Stimulated activated CD4-positive, alpha-beta T cell treated with anti-CD3 and anti-CD28 coated beads, Interleukin-1b, Interleukin-23, amount 100 ng/mL, for 48 hours (primary cell): ENCODE measurements at places on chromosomes 16 and 17.
A peak's percentile ranks its signal among the peaks of the same experiment; 100 is the strongest.

DNA sequence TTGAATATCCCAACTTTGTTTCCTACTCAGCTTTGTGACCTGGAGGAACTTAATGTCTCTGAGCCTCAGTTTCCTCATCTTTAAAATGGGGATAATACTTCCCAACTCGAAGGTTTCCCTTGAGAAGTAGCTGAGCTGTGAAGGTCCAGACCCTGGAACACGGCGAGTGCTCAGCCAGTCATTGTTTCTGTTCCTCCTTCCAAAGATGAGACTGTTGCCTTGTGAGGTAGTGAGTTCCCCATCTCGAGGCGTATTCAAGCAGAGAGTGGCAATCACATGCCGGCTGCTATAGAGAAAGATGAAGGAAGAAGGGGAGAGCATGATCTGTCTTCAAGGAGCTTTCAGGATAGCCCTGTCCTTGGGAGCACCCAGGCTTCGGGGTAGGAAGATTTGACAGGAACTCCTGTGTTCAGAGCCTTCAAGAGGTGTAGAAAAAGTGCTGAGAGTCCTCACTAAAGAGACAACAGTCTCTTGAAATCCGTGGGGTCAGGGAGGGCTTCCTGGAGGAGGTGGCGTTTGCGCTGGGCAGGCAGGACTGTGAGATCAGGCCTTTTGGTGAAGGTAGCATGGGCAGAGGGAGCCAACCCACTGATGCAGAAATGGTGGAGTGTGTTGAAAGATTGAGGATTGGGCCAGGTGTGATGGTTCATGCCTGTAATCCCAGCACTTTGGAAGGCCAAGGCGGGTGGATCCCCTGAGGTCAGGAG, 27.2 kb downstream of the SPNS2 start:
- no peak for DNase-seq

- DNase-seq: peak; percentile 40
Measured at GRCh38 chr16:84138824-84139627, 6.0 kb downstream of the HSDL1 start.

DNA sequence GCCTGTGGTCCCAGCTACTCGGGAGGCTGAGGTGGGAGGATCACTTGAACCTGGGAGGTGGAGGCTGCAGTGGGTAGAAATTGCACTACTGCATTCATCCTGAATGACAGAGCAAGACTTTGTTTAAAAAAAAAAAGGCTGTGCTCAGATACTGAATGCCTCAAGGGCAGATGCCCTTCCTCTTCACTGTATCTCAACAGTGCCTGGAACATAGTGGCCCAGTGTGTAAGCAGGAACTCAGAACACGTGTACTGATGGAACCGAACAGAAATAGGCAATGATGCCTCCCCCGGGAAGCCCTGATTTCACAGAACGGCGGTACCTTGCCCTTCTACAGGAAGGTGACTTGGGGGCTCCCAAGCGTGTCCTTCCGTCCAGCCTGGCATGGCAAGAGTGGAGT, 46.8 kb downstream of the PLXDC1 start:
- no peak for DNase-seq

DNA sequence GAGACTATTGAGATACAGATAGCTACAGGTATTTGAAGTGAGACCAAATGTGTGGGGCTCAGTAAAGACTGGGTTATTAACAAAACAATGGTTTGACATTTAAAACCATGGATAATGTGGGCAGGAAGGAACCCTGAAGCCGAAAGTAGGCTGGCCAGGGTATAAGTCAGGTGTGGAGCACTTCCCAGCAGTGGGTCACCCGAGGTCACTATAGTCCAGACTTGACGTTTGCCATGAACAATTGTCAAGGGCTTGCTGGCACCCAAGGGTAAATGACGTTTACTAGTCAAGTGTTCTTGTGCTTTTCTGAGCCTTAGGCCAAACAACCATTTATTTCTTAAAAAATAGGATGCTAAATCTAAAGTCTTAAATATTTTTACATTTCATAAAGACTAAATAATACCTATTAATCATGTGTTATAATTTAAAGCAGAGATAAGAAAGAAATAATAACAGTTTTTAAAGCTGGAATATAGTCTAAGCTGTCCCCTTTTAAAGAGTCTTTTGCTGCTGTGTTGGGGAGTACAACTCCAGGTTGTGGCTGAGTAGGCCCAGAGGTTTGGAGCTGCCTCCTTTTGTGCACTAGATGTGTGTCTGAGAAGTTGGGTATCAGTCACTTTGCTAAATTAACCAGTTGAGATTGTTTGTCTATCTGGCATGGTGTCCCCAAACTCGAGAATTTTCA, 15.7 kb downstream of the ALDH3A2 start:
- DNase-seq: no peak

DNA sequence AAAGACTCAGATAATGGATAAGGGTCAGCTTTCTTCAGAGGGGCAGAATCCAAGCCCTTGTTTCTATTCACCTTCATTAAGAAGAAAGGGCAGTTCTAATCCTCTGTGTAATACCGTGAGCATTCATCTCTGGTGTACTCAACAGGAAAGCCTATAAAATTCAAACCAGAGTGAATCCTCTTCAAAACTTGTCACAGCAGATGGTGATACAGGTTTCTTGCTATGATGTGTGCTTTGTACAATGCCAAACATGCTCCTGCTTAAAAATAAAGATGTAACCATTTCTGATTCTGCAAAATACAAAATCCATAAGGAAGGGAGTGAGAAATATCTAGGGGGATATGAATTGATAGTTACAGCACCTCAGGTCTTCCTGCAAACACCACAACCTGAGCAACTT, 49.7 kb downstream of the CYTH1 start:
- no peak for DNase-seq

GRCh38 chr17:2681650-2682049, 29.9 kb downstream of the CLUH start:
- DNase-seq: no peak

GRCh38 chr17:65028545-65028843, 28.0 kb downstream of the GNA13 start:
- no peak for DNase-seq

DNA sequence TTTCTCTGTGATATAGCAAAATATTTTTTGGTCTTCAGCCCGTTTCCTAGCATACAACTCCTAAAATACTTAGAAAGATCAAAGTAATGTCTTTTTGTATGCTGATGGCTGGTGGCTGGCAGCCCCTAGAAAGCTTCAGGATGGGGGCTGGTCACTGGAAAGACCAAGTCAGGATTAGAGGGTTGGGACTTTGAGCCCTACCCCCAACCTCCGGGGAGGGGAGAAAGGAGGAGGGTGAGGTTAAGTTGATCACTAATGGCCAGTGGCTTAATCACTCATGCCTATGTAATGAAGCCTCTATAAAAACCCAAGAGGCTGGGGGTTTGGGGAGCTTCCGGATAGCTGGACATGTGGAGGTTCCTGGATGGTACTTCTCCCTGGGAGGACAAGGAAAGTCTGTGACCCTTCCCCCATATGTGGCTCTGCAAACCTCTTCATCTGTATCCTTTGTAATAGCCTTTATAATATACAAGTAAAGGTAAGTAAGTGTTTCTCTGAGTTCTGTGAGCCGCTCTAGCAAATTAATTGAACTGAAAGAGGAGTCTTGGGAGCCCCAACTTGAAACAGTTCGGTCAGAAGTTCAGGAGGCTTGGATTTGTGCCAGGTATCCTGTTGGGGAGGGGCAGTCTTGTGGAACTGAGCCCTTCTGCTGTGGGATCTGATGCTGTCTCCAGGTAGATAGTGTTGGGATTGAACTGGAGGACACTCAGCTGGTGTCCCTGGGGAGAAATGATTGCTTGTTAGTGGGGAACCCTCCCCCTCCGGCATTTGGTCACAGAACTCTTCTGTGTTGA, 3.5 kb downstream of the SLC7A6 start:
- DNase-seq: no peak

DNA sequence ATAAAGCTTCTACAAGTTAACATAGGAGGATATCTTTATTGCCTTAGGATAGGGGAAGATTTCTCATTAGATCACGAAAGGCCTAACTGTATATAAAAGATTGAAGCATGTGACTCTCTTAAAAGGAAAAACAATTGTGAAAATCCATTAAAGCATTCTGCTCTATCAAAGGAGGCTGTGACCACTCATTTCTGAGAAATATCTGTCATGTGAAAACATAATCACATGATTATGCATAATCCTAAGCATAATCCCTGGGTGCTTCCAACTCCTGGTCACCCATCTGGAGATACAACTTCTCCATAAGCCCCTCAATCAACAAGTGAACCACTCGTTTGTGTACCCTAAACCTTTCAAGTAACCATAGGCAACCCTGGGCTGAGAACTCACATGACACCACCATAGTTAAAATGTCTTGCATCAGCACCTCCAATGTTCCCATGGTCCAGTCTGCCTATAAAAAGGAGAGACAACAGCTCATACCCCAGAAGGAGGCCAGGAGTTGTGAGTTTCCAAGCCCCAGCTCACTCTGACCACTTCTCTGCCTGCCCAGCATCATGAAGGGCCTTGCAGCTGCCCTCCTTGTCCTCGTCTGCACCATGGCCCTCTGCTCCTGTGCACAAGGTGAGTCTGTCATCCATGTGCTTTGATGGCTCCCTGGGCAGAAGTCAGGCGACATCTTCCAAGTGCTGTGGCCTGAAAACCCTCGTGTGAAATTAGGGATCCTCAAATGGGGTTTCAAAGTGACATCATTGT, at the start of gene CCL18:
Gene CCL18, plus strand, starts transcription at position 487 of the 756 bp plus-strand sequence. Its CDS starts 71 bp downstream, at position 558.
- no peak for DNase-seq

- no peak for DNase-seq
Measured at GRCh38 chr17:56641894-56642293, 48.4 kb downstream of the NOG start.

DNA sequence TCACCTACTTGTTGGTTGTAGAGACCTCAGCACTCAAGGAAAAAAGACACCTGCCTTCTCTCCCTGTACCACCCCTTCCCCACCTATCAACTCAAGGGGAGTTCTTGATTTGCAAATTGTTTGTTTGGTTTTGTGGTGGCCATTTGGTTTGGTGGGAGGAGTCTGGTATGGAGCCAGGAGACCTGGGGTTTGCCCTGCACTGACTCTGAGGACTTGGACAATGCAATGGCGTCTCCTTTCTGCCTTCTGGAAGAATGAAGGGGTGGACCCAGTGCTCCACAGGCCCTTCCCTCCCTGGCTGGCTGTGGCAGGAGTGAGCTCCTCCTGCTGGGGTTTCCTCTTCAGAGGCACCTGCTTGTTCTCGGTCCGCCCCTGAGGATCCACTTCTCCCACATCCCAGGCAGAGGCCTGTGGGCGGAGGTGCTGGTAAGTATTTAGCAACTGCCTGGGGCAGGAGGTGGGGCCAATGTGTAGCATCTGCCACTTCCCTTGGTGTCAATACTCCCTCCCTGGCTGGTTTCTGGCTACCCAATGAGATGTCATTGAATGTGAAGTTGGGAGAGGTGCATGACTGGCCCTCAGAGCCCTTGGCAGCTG, 164.5 kb downstream of the NTN1 start:
- no peak for DNase-seq

DNA sequence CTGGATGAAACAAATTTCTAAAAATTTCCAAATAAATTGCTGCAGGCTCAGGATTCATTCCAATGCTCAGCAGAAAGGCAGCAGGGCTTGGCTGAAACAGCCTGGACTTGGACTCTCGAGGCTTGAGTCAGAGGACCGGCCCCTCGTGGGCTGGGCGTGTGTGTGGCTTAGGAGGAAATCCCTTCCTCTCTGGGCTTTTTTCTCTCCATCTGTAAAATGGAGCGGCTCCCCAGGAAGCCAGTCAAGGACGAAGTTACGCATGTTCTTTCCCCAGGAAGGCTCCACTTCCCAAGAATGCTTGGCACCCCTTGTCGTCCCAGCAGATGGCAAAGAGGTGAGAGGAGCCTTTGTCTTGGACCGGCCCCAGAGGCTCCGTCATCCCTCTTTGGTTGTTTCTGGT, 13.5 kb downstream of the SLC46A1 start:
- DNase-seq: no peak

GRCh38 chr17:79478051-79478461, 132.8 kb downstream of the RBFOX3 start:
- DNase-seq: no peak

DNA sequence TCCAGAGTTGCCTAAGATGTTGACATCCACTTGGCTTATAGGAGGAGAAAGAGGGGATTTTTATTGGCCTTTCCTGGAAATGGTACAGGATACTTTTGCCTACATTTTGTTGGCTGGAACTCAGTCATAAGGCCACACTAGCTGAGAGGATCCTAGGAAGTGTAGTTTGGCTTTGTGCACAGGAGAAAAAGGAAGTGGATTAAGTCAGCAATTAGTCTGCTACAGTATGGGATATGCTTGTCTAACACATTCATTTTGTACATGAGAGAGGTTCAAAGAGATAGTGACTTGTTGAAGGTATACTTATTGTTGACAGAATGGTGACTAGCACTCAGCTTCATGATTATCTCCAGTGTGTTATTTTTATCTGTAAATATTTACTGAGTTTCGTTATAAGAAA, 10.3 kb downstream of the UTP18 start:
- DNase-seq: no peak

DNA sequence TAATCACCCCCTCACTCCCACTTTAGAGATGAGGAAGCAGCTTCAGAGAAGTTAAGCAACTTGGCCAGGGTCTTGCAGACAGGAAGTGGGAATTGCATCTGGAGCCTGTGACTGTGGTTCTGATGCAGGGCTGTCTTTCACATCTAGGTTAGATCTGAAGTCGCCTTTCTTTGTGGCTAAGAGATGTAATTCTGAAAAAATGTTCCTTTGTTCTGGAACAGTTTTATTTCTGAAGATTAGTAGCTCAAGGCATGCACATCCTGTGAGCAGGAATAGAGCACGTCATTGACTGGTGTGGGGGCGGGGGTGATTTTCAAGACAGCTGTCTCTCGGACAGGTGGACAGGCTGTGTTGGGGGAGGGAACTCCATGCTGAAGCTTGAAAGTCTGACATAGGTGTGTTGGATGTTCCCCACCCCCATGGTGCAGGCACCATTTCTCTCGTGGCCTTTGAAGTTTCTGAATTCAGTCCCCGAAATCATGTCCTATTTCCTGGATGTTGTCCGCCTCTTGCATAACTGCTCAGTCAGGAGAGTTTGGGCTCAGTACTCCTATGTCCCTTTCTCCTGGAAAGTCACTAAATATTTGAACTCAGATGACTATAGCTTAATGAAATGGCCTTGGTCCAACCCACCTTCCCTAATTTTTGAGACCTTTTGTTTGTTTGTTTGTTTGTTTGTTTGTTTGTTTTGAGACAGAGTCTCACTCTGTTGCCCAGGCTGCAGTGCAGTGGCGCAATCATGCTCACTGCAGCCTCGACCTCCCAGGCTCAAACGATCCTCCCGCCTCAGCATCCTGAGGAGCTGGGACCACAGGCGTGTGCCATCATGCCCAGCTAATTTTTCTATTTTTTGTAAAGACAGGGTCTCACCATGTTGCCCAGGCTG, 21.0 kb upstream of the HERPUD1 start:
- DNase-seq: peak; percentile 19
